D721Med (cell line): ENCODE measurements at places on chromosomes 3 and 15.

DNA sequence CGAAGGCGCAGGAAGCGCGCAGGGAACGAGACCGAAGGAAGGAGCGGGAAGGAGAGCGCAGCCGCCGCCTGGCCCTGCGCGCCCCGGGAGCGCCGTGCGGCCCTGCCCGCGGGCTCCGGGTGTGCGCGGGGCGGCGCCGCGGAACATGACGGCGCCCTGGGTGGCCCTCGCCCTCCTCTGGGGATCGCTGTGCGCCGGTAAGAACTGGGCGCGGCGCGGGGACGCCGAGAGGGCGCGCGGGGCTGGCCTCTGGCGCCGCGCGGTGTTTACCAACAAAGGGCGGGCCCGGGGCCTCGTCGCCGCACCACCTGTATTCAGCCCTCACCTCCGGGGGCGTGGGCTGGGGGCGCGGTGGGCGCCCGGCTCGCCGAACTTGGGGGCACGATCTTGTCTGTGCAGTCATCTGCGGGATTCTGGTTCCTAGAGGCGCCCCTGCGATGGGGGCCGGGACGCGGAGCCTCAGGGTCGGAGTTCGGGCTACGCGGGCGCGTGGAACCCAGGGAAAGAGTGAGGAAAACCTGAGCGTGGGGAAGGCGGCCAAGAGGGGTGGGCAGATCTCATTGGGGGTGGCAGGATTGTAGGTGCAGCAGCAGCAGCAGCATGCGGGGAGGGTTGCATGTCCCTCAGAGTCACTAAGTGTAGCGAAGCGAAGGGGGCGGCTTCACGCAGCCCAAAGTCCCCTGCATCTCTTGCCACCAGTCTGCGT lies 641 bp downstream of the ACVR2B start:
- no peak for DNase-seq

DNA sequence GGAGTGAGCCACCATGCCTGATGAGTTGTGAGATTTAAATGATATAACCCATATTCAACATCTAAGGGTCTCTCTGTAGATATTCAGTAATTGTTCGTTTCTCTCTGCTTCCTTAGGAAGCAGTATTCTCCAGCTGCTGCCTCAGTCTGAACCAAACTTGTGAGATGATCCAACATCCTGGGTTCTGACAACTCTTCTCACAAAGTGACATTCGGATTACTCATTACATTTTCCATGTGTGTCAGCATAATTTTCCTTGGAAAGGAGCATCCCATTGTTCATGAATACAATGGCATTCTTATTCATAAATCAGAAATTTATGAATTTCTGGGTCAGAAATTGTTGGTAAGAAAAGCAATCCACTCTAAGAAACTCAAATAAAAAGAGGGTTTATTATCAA lies 15.0 kb upstream of the SEC22A start:
- DNase-seq = no peak

- DNase-seq = no peak
These were observed 58.0 kb downstream of the CHAC1 start for GRCh38 chr15:41011055-41011815.

DNA sequence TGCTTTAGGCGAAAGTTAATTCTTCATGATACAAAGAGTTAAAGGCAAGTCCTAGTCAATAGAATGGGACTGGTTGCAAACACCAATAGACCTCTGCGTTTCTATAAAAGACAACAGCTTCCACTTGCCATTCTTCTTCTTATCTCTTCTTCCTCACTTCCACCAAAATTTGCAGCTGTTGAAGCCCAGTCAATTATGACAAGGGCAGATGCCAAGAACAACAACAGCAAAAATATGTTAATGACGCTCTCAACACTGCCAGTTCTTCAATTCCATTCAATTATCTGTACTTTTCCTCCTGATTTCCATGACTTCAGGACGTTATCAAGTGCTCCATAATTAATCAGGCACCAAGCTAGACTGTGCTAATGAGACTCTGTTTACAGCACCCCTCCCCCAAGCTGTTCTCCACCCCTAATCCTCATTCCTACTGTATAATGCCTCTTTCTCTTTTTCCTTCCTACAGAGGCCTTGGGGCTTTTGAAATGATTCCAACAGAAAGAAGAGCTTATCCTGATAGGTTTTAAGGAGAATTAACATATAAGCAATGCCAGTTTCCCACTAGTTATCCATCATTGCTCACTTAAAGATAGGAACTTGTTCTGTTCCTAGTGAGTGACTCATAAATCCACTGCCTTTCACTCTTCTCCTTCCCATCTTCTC lies 1160.5 kb downstream of the IGSF11 start:
- no peak for DNase-seq

- DNase-seq = peak; percentile 80
These were observed at the start of the genes EAF1 and METTL6 for GRCh38 chr3:15427182-15427880. Gene EAF1 (plus strand): TSS chr3:15427598. CDS start chr3:15427780, 182 bp downstream. Gene METTL6 (minus strand): TSS chr3:15427544. CDS start chr3:15426511, 1,033 bp downstream.

GRCh38 chr3:195892105-195893043 lies 16.0 kb downstream of the TNK2 start:
- DNase-seq = no peak

DNA sequence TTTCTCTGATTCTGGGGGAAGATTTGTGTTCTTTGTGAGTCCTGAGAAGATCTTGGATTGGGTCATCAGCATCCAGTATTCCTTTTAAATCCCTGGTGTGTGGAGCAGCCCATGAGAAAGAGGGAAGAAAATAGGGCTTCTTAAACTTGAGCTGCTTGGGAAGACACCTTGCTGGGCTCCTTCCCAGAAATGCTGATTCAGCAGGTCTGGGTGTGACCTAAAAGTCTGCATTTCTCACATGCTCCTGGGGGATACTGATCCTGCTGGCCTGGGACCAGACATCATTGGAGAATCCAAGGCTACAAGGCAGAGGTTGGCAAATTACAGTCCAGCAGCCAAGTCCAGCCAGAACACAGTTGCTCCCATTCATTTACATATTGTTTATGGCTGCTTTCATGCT lies 54.1 kb upstream of the CMTM7 start:
- DNase-seq = no peak

GRCh38 chr3:86658876-86659275 lies 332.1 kb downstream of the VGLL3 start:
- no peak for DNase-seq

DNA sequence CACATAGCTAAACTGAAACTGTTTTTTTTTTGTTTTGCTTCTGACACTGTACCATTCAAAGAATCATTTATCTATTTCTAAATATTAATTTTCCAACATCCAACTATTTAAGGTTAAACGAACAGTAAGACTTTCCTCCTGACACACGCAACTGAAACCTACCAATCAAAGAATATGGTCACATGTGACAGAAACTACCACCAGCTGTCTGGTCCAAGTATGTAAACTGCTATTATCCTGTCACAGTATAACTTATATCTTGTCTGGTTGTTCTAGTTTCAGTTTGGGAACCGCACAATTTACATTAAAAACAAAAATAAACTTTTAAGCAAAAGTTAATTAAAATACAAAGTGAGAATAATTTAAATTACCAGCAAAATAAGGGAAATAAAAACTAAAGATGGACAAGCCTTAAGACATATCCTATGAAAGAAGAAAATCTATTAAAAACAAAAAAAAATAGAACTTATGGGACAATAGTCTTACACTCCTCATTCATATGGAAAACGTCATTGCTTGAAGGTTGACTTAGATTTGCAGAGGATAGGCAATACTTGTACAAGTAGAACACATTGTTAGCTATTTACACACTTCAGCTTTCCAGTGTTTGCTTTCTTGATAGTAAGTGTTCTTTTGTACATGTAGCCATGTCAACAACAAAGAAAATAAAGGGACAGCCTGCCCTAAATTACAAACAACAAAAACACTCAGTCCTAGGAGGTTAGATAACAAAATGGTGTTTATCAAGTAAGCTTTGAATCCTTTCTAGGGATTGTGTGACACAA lies 26.8 kb upstream of the CHRM5 start:
- no peak for DNase-seq

DNA sequence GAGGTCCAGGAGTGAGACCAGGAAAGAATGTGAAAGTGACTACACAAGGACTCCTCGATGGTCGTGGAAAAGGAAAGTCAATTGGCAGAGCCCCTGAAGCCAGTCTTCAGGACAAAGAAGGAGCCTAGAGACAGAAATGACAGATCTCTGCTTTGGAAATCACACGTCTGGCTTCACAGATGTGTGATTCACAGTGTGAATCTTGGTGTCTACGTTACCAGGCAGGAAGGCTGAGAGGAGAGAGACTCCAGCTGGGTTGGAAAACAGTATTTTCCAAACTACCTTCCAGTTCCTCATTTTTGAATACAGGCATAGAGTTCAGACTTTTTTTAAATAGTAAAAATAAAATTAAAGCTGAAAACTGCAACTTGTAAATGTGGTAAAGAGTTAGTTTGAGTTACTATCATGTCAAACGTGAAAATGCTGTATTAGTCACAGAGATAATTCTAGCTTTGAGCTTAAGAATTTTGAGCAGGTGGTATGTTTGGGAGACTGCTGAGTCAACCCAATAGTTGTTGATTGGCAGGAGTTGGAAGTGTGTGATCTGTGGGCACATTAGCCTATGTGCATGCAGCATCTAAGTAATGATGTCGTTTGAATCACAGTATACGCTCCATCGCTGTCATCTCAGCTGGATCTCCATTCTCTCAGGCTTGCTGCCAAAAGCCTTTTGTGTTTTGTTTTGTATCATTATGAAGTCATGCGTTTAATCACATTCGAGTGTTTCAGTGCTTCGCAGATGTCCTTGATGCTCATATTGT lies 6.0 kb downstream of the CCR2 start:
- no peak for DNase-seq

- no peak for DNase-seq
These were observed 65.8 kb downstream of the B3GNT5 start for GRCh38 chr3:183318877-183319276.

DNA sequence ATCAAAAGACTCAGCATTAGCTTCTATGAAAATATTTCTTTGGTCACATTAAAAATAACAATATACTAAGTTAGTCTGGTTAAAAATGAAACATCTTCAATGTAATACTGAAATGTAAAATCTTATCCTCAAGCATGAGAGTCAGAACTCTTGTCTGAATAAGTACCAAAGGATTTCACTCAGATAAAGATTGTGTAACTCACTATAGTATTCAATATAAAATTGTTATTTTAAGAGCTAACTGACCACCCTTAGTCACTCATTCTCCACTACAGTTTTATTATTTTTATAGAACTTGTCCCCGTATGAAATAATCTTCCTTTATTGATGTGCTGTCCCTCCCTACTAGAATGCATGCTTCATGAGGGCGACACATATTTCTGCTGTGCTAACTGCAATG lies 426.3 kb downstream of the MECOM start:
- no peak for DNase-seq

DNA sequence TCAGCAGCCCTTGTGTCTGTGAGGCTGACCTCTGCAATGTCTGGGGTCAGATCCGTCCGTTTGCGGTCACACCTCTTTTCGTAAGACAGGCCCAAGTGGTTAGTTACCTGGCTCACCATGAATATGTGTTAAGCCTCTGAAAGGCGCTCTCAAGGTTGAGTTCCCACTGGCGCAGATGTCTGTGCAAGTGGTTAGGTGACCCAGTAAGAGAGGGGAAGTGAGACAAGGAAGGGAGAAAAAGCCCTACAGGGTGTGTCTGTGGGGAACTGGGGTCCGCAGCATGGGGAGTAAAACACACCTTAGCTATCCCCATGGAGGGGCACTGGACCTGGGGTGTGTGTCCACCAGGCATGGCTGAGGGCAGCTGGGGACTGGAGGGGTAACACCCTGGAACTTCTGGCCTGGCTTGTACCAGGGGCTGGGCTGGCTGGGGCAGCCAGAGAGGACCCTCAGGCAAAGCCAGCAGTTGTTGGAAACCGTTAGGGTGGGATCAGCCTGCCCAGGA lies 391.6 kb upstream of the PROK2 start:
- DNase-seq = no peak

DNA sequence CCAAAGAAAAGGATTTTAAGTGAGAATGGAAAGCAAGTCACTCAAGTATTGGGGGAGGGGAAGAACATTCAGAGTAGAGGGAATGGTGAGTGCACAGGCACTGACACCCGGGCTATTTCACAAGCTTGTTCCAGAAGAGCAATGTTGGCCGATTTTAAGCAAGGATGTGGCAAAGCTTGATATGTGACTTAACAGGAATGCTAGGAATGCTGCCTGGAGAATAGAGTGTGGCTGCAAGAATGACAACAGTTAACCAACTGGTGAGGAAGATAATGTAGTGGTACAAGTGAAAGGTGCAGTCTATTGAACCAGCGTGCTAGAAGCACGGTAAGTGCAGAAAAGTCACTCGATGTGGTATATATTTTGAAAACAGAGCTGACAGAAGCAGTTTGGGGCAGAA lies 6.2 kb upstream of the CCDC80 start:
- DNase-seq = no peak
